ENCODE measurements at places on chromosomes 7 and 10. TPM values are rescaled to one million over a fixed set of nuclear protein-coding genes. Genes with fewer than 3 reads are reported as not detected.

DNA sequence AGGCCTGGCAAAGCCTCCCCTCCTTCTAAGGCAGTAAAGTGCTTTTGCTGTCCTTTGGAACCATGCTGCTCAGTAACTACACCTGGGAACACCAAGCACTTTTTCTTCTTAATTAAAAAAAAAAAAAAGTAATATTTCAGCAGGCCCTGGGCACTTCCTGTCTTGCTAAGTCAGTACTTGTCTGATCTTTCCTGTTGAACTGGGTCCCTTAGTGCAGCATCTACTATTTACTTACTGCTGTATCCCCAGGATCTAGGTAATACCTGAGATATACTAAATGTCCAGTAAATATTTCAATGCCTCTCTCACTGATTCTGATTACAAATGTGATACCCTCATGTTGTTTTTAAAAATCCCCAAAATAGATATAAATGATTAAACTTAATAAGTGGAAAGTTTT is 77.4 kb downstream of the PPP1R3C start:
- DNase-seq, result no peak

GRCh38 chr7:50477640-50478039 is 27.5 kb upstream of the FIGNL1 start:
- peak; percentile 60 for DNase-seq

- DNase-seq, result no peak
Observed at GRCh38 chr7:27602766-27603165, 59.9 kb downstream of the HIBADH start.

DNA sequence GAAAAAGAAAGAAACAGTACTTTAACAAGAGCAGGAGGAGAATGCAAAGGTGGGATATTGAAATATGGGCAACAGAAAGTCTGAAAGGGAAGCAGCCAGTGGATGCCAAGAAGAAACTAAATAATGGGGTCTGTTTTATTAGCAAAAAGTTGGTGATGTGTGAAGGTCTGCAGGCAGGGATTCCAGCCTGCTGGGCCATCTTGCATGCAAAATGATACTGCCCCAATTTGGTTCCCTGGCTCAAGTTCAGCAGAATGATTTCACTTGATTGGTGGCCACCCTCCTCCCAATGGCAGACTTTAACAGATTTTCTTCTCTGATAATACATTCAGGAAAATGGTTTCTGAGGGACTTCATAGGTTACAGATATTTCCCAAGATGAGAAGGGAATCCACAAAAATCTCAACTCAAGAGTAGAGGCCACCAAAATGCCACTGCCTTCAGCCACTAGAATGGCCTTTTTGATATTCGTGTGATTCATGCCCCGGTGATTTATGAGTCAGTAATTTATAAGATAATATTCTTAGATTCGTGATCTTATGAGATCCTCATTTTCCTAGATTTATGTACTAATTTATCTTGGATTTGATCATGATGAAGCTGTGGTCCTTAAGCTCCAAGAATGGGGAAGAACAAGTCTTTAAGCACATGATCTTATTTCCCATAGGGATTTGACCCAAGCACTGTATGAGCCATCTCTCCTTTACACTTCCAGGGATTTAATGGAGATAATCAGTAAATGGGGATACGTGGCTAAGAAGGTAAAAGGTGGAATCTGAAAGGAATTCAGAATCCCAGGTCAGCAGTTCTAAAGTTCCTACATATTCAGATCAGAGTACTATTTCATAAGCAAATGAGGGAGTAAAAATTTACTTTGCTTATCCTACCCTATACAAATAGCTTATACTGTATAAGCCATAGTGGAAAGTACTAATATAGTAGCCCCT is 32.3 kb upstream of the ADD3 start:
- DNase-seq, result no peak

GRCh38 chr7:3217166-3217565 is 83.9 kb upstream of the SDK1 start:
- no peak for DNase-seq

- DNase-seq, result no peak
Observed at GRCh38 chr10:123180101-123181090, 26.2 kb downstream of the BUB3 start.

DNA sequence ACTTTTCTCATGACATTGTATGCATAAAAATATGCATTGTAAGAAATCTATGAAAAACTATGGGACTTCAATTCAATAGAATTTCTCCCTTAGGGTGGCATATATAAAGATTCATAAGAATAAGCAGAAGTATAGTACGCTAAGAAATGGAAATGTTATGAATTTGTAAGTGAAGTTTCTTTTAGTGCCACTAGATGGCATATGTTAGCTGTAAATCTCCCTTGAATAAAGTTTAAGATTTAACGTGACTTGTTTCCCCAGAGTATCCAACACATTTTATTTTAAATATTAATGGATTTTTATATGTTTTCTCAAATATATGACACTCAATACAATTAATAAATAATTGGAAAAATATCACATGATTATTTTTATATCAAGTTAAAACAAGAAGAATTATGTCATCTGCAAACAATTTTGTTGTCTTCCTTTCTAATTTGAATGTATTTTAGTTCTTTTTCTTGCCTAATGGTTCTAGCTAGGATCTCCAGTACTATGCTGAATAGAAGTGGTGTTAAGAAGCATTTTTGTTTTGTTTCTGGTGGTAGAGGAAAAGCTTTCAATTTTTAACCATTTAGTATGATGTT is 287.2 kb downstream of the HGF start:
- DNase-seq, result peak; percentile 35

DNA sequence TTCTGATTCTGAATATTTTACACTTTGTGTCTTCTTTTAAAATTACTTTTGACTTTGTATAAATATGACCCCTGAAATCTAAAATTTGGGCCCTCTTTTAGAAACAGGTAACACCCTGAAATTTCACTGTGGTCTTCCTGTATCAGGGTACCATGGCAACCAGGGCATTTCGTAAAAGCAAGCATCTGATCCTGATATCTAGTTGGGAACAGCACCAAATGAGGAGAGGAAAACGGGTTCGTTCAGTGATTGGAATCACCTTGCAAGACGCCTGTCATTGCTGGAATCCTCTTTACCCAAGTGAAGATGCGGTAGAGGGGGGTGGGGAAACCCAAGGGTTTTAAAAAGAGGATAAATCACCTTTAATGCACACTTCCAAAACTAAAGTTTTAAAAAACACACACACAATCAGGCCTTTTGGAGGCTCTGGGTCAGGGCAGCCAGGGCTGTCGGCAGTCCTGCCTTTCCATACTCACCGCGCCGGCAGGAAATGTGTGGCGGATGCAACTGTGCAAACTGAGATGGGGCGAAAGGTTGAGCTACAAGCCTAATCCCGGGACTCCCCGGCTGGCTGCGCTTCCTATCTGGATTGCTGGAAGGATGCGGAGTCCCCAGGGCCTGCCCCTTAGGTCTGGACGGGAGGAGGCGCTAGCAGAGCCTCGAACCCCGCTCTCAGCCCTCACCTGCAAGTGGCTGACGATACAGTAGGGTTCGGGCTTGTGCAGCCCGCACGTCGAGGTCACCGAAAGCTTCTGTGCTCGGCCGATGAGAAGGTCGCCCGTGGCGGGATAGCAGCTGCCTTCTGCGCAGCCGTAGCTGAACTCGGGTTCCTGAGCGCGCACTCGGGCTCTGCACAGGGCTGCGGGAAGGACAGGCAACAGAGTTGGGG is 1.8 kb downstream of the LAMB1 start:
- DNase-seq, result peak; percentile 70

DNA sequence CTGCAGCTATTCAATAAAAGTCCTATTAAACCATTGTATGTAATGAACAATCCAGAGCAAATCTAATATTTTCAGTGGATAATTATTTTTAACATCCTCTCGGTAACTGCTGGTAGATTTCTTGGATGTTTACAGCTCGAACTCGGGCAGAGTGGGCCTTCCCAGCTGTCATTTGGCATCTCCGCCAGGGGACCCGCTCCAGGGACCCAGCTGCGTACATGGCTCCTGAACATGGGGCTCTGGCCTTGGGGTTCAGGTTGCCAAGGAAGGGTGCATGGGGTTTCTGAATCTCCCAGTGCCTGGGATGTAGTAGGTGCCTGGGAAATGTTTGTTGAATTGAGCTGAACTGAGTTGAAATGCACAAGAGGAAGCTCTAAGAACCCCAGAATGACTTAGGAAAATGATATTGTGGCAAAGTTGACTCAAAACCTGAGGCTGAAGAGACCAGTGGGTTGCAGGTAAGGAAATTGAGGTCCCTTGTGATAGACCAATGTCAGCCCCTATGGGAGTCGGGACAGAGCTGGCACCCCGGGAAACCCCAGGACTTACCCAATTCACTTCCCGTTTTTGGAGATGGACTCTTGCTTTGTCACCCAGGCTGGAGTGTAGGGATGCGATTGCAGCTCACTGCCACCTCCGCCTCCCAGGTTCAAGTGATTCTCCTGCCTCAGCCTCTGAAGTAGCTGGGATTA is 228.4 kb downstream of the CUX1 start:
- peak; percentile 64 for DNase-seq

DNA sequence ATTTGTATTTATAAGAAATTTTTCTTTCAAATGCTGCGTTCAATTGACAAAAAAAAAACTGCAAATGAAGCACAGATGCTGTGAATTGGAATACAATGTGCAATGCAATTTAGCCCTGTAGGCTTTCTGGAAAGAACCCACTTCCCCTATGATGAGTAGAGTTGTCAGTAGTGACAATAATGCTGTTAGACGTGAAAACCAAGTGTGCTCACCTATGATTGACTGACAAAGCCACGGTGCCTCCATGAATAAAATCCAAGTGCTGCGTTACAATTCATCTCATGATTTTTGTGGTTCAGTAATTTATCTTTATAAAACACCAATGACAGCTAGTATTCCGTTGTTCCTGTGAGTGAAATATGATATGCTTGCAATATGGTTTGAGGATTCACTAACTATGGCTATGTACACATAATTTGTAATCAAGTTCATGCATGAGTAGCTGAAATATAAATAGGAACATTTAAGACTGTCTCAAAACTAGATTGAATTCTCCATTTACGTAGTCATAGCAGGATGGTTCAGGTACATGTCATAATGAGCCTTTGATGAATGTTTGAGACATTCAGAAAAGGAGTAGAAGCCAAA is 1160.3 kb downstream of the CNTNAP2 start:
- no peak for DNase-seq

DNA sequence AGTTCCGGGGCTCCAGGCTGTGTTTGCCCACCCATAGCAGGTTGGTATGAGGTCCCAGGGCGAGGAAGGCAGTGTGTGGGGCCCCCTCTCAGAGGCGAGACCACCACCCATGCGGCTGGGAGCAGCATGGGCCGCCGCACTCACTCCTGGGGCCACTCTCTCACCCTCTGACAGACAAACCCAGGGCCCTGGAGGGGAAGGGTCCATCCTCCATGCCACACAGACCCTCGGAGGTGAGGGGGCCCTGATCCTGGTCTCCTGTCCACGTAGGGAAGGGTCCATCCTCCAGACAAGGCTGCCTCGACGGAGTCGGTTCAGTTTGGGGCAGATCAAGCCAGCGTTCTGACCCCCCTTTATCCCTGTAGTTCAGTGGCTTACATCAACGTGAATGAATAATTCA is 230.8 kb downstream of the ELFN1 start:
- no peak for DNase-seq

DNA sequence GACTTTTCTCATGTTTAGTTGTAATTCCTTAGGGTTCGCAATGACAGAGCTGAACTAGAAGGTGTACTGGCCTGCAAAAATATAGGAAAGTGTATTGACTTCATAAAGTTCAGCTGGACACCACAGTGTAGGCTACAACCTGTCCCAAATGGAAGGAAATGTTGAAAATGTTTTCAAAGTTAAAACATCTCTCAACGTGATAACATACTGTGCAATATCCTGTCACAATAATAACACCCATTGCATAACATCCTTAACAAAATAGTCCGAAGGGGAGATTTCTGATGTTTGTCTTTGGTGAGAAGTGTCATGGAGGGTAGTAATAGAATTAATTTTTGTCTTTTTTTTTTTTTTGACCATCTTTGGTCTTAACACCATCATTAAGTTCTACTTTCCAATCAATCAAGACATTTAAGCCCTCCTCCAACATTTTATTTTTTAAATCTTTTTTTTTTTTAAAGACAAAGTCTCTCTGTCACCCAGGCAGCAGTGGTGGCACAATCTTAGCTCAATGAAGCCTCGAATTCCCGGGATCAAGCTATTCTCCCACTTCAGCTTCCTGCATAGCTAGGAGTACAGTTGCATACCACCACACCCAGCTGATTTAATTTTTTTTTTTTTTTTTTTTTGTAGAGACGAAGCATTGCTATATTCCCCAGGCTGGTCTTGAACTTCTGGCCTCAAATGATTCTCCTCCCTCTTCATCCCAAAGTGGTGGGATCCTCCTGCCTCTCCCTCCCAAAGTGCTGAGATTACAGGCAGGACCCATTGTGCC is 45.7 kb downstream of the DYNC1I1 start:
- no peak for DNase-seq

- DNase-seq, result no peak
Observed at GRCh38 chr10:103751667-103752290, 103.6 kb downstream of the SH3PXD2A start.

DNA sequence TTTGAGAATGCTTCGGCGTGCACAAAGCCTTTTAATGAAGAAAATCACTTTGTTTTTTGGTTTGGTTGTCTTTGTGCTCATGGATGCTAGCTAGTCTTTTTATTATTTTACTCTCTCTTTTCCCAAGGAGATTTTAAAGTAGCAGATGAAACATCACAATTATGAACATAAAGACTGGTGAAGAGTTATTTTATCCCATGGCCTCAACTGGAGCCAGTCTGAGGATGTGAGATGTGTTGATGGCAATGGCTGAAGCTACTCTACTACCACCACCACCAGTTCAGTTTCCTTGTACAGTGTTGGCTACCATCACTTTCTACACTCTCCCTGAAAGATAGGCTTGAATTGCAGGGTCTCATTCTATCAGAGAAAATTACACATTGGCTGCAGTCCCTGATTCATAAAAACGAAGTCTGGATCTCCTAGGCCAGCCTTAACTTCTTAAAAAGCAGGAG is 494 bp upstream of the HERC4 start:
- DNase-seq, result no peak

DNA sequence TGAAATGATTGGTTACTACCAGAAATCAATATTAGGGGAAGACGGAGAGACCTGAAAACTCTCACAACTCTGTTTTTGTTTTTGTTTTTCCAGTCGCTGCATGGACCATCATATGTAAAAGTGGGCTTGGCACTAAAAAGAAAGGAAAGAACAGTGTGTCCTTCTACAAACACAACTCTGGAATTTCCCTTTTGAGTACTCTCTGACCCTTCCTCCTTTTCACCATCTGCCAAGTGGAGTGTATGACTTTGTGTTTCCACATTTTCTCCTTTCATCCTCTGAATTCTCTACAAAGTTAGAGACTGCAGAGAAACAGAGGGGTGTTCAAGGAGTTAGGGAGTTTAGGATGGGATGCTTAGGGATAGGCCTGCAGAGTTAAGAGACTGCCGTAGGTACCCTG is 92.0 kb downstream of the MDFIC start:
- no peak for DNase-seq

Gene NACAD
- 1.5 TPM for polyA plus RNA-seq

Gene LHFPL3
- polyA plus RNA-seq, result not detected

Gene MMRN2
- 0.05 TPM for polyA plus RNA-seq

Gene DPCD
- 106 TPM for polyA plus RNA-seq

Gene DYNC1I1
- 0.05 TPM for polyA plus RNA-seq

Gene ZPBP
- not detected for polyA plus RNA-seq

Gene SEMA3D
- polyA plus RNA-seq, result 48.7 TPM

Gene RAPGEF5
- 1.8 TPM for polyA plus RNA-seq

Gene PPP1R3C
- polyA plus RNA-seq, result 11.5 TPM

Gene OPN4
- polyA plus RNA-seq, result 0.03 TPM
